Activated T-cell treated with anti-CD3 and anti-CD28 coated beads, Interleukin-2, amount 50 U/mL, for 1 hour (primary cell): ENCODE measurements at places on chromosomes 4 and X.
A peak's percentile ranks its signal among the peaks of the same experiment; 100 is the strongest.

DNA sequence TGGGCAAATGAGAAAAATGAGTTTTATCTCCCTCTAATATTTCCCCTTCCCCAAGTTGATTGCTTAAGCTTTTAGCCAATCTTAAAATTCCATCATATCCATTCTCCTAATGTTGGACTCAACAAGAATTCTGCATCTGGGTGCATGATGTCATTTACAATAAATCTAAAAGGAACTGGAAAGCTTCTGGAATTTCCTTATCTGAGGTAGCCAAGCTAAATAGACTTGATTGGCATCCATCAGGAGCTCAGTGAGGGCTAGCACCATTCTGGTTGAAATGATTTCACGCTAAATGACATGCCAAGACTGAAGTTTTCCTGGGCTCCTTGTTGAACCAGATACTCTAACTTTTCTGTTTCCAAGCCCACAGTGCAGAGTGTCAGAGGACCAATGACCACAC, 110.3 kb upstream of the SCML1 start:
- no peak for DNase-seq

DNA sequence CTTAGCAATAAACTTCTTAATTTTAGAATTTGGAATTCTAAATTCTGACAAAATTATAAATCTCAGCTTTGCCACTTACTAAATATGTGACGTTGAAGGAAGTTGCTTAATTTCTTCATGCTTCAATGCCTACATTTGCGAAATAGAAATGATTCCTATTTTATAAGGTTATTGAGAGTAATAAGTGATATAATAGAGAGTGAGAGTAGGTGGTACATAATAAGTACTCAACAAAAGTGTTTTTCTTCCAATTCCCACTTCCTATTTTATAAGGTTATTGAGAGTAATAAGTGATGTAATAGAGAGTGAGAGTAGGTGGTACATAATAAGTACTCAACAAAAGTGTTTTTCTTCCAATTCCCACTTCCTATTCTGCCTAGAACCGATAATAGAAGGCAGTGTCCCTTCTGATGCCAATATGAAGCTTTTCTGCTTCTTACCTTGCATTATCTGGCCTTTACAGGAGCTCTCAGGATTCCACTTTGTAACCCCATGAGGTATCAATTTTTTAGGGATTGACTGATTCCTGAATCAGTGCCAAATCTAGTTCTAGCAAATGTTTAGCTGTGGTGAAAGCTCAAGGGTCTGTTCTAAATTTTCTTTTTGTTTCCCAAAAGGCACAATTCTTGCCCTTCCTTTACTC, 31.4 kb downstream of the VSIG4 start:
- no peak for DNase-seq

DNA sequence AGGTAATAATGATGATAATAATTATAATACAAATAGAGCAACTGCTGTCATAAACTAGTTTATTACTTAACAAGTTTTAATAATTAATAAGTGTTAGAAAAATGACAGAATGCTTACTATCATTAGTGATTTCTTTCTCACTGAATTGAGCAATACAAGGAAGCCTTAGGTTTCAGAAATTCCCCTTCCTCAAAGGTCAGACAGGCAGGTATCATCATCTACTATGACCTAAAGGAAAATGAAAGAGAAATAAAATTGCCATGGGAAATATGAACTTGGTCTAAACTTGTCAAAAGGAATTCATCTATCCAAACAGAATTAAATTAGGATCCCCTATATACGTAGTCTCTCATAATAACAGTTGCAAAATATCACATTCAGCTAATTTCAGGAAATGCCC, 56.3 kb upstream of the SLC7A11 start:
- no peak for DNase-seq

GRCh38 chrX:109448282-109448938, 33.5 kb downstream of the GUCY2F start:
- DNase-seq = no peak

DNA sequence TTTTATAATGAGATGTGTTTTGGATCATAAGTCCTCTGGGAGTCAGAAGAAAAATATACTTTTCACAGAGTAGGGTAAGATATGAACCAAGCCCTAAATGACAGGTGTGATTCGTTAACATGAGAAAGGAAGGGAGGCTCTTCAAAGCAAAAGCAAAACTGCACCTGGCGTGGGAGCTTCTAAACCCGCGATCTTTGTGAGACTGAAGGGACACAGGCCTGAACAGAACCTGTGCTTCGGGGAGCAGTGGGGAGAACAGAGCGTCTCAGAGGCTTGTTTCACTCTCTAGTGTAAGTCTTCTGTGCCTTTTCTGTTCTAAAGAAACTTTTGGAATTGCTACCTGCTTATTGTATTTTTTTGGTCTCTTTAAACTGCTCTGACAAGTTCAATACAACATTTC, 30.2 kb upstream of the CYP4V2 start:
- no peak for DNase-seq

DNA sequence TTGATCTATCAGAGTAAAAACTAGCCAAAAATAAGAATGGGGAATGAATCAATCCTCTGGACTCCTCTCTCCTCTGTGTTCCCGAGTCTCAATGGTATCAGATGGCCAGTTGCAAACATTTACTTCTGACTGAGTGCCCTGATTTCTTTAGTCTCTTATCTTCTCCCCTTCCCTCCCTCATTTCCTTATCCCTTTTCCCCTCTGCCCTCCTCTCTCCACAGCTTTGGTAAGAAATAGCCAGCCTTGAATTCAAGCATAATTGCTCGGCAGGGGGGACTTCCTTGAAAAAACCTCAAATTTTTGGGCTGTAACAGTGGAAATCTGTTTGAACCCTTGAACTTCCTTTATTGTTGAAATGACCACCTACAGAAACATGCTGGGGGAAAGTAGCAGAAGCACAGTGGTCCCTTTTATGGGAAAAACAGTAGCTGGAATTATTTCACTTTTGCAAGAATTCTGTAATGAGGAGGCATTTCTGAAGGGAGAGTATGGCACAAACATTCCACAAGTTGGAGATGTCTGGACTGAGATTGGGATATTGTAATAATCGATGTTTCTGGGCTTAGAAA, 40.3 kb downstream of the NHS start:
- no peak for DNase-seq

GRCh38 chrX:74119016-74119910, 184.7 kb upstream of the ZCCHC13 start:
- no peak for DNase-seq

DNA sequence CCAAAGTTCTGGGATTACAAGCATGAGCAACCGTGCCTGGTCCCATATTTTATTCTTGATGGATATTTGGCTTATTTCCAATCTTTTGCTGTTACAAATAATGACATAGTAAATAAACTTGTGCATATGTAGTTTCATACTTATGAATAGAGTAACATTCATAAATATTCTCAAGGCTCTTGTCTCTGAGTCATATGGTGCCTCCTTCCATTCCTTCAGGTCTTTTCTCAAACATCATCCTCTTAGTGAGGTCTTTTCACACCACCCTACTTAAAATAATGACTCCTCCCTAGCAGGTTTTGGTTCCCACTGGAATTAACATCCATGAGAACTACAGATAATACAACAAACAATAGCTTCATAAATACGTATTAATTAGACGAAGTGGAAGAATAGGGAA, 416.6 kb downstream of the IQCM start:
- no peak for DNase-seq

GRCh38 chrX:21718575-21718974, 39.3 kb downstream of the SMPX start:
- no peak for DNase-seq

DNA sequence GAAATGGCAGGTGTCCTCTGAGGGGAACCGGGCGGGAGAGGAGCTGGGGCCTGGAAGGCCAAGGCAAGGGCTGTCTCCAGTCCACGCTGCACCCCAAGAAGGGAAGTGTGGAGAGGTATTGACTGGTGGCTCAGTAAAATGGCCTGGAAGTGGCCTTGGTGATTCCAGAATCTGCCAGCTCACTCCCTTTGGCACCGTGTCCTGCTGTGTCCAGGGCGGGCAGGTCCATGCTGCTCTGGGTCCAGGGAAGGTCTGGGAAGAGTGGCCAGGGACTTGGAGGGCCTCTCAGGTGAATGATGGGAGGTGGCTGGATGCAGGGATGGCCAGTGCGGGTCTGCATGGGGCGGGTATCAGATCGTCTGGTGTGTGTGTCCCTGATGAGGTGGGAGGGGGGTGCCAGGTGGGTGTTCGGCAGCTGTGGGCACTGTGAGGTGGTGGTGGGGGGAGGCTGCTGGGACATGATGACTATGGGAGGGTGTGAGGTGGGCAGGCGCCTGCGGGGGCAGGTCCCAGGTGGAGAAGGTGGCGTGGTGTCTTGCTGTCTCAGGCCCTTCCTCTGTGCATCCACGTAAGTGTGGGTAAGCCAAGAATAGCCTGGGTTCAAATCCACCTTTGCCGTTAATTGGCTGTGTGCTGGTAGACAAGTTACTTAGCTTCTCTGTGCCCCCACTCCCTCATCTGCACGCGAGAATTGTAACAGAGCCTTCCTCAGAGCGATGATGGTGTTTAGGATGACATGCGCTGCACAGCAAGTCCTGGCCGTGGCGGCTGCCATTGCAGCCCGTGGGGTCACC, 17.7 kb downstream of the RGS12 start:
- no peak for DNase-seq

DNA sequence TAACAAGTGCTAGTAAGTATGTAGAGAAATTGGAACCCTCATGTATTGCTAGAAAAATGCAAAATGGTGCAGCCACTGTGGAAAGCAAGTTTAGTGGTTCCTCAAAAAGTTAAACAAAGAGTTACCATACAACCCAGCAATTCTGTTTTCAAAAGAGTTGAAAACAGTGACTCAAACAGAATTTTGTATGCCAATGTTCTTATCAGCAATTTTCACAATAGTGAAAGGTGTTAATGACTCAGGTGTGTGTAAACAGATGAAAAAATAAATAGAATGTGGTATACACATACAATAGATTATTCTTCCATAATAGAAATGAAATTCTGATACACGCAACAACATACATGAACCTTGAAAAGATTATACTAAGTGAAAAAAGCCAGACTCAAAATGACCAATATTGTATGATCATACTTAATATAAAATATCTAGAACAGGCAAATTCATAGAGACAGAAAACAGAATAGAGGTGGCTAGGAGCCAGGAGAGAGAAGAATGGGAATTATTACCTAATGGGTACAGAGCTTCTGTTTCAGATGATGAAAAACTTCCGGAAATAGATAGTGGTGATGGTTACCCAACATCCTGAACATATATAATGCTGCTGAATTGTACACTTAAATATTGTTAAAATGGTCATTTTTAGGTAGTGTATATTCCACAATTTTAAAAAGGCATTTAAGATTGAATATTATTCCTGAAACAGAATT, 51.6 kb downstream of the WDFY3 start:
- DNase-seq = no peak

DNA sequence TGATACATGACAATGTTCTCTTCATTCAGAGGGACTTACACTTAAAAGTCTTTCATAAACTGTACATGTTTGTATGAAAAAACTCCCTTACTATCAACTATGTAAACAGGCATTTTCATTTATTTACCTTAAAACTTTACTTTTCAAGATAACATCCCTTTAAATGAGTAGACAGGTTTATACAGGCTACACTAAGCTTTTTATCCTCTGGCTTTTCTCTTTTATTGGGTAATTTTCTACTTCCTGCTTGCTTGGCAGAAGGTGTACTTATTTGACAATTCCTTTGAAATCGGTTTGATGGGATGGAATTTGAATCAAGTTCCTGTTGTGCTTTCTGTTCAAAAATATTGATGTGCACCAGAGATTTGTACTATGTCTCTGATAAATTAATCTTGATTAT, 81.4 kb downstream of the PTPN13 start:
- DNase-seq = no peak

DNA sequence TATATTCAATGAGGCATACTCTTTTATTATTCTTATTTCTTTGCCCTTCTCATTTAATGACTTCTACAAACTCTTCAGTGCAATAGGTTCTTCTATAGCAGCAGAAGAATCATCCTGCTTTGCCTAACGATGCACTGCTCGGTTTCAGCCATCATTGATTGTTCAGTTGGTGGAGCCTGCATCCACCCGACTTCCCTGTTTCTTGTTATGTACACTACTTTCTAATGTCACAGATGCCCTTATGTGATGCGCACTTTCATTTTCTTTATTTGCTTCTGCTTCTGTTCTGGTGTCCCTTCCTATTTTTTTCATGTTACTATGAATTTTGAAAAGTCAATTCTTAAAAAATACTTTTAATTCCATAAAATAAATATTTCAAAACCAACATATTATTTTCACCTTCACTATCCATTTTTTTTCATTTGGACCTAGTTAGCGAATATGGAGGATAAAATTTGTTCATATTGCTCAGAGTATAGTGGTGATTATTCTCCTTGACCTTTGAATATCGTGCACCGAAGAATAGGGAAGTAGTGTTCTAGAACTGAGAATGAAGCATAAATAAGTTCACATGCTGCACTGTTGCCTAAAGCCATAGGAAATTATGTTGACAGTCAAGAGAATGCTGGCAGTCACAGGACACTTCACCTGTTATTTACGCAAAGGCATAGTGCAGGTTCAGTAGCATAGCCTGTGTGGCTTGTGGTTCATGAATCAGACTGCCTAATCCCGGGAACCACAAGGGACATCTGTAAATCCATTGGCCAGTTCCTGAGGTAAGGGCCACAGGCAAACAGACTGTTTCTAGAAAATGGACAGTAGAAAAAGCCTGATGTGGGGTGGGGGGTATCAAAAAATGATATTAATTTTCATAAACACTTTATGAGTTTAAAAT, 21.3 kb upstream of the SFRP2 start:
- DNase-seq = no peak

GRCh38 chrX:63713526-63713925, 71.5 kb downstream of the ARHGEF9 start:
- no peak for DNase-seq

DNA sequence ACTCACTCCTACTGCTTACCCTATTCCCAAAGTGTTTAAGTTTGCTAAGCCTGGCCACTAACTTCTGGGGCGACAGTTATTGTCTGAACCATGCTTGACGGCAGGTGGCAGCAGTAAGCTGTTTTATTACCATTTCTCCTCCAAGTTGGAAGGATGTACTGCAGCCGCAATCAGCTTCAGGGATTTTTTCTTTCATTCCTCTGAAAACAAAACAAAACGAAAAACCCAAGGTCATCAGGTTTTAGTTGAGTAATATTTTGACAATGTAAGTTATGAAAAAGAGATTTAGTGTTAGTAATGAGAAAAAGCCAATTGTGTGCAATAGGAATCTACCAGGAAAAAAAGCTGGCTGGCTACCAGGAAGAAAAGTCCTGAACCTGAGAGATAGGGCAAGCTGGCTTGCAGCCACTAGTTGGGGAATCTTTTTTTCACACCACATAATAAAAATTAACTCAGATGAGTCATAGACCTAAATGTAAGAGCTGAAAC, 13.2 kb upstream of the RAB9B start:
- DNase-seq = peak; percentile 39

DNA sequence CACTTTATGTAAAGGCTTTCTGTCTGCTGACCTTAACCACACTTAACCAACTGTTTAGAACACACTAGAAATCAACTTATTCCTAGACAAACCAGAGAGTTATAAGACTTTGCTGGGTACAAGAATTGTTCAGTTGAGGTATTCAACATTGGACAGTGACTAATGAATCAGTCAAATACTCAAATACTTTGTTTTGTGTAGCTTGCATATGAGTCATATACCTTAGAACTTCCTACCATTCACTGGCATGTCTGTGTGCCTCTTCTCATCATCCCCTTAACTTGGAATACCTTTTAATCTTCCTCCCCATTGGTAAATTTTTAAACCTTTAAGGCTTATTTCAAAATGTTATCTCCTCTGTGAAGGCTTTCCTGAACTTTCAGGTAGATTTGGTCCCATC, 708.8 kb upstream of the GRIA3 start:
- no peak for DNase-seq
